ENCODE measurements at places on chromosomes 3 and 15. TPM values are rescaled to one million over a fixed set of nuclear protein-coding genes. Genes with fewer than 3 reads are reported as not detected.

The LINS1 gene
- 20.0 TPM for total RNA-seq

The OR4F15 gene
- not detected for total RNA-seq

The SLCO3A1 gene
- total RNA-seq: 36.4 TPM

The PPP1R14D gene
- not detected for total RNA-seq

The TGM4 gene
- not detected for total RNA-seq

The TGM5 gene
- total RNA-seq: not detected

The HRH1 gene
- 40.3 TPM for total RNA-seq

The EFHB gene
- 8.4 TPM for total RNA-seq

The CTXN2 gene
- total RNA-seq: not detected

The IL17RE gene
- total RNA-seq: 5.3 TPM

The DPPA4 gene
- total RNA-seq: not detected

The AHSG gene
- not detected for total RNA-seq

The OSTN gene
- total RNA-seq: 1.1 TPM

The FEZF2 gene
- total RNA-seq: not detected

The SAMMSON gene
- total RNA-seq: 3.4 TPM

The CCR1 gene
- total RNA-seq: 16.5 TPM
